ENCODE measurements at places on chromosomes 3 and 15.

GRCh38 chr15:83283813-83284558 lies 478 bp downstream of the BNC1 start:
- DNase-seq, result no peak

DNA sequence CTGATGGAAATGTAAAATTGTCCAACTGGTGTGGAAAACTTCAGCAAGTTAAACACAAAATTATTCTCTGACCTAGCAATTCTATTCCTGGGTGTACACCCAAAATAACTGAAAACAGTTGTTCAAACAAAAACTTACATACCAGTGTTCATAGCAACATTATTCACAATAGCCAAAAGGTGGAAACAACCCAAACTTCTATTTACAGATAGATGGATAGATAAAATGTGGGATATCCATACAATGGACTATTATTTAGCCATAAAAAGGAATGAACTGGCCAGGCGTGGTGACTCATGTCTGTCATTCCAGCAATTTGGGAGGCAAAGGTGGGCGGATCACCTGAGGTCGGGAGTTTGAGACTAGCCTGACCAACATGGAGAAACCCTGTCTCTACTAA lies 6.9 kb upstream of the VWA5B2 start:
- DNase-seq, result no peak

DNA sequence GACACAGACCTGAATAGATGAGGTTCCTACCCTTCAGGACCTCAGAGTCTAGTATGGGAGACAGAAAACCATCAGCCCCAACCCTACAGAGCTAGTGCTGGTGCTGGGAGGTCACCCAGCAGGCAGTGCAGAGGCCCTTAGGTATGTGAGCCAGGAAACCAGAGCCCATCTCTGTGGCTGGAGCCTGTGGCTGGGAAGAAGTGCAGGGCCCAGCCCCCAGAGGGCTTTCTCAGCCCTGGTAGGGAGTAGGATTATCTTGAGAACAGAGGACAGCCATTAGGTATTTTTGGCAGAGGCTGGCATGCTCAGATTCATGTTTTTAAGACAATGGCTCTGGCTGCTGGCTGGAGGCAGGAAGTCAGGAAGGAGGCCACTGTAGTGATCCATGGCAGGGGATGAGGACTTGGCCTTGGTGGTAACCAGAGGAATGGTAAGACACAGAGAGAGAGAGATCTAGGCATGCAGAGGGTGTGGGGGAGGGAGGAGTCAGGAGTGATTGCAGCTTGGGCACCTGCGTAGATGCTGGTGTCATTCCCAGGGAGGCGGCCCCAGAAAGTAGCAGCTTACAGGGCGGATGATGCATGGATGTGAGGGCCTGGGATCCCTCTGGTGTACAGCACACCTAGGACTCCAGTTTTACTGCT lies 220.9 kb upstream of the EIF1B start:
- no peak for DNase-seq

DNA sequence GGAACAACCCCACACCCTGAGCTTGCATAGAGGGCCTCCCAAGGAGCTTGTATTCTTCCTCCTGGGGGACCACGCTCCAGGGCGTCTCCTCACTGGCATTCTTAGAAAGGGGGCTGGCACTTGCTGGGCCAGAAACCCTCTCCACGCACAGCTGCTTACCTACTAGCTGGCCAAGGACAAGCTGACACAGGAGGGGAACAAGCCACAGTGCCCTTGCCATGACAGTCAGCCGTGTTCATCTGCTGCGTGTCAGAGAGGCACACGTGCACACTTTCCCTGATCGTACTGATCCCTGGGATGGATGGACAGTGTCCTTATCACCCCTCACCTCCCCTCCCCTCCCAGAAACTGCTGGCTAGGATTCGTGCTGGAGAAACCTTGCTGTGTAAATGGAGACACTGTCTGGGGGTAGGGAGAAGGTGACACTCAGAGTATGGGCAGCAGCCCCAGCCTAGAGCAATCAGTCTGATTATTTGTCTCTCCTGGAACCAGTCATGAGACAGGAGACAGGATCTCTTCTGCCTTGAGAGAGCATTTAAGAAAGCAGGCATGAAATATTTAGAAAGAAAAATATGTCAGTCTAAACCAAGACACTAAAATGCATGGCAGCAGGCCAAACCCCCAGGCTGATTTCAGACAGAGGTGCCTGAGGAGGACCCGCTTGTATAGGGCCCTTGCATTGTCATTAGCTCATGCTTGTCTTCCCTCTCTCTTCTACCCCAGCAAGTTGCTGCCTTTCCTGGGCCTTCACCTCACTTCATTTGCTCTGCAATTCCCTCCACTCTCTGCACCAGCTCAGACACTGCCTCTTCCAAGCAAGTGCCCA lies 311.8 kb upstream of the TRIM42 start:
- DNase-seq, result no peak

DNA sequence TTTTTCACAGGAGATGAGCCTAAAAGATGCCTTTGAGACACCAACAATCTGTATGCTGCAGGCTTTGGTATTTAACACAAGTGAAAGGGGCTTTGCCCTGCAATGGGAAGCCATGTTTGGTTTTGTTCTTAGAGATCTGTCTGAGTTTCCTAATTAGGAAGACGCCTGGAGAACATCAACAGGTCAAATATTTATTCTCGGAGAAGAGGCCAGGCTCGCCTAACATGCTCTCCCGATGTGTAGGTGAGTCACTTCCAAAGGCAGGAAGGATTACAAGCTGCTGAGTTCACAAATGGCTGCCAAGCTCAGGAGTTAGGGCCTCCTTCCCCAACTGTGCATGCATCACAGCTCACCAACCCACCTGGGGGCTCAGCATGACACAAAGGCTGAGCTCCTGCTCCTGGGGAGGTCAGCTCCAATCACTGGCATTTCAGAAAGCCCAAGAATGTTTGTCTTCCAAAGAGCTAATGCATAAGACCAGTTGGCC lies 119.5 kb upstream of the PRICKLE2 start:
- DNase-seq, result no peak

DNA sequence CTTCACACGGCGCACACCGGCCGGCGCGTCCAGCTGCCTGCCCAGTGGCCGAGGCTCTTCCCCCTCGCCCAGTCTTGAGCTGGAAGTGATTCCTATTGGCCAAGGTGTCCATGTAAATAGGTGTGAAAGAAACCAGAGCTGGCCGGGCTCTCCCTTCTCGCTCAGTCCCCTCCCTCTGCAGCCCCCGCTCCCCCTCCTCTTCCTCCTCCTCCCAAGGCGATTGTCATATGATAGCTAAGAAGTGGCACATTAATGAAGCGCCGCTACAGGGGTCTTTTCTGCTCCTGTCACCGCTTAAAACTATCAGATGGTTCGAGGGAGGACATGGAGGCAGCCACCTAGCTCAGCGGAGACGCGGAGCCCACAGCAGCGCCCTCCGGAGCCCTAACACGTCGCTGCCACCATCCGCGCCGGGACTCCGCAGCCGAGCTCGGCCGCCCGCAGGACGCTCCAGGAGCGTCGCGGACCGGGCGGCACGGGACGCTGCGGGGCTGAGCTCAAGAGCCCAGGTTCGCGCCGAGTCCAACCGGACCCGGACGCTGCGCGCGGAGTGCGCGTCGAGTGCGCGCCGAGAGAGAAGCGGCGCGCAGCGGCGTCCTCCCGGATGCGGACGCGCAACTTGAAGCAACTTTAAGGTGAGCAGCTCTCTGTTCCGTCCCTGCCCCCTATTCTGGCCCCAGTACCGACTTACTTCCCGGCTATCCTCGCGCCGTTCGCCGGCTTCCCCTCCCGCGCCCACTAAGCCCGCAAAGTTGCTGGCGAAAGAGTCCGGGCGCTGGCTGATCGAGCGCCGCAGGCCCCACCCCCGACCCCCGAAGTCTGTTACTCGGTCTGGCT lies at the start of gene FOXB1:
FOXB1 (plus strand) TSS at position 303 of the 837 bp plus-strand sequence. CDS start 653 bp downstream, outside the sequence.
- DNase-seq, result no peak

- no peak for DNase-seq
Observed at GRCh38 chr15:85745525-85746150, 49.1 kb downstream of the KLHL25 start.

GRCh38 chr3:49642708-49643145 lies 31.4 kb upstream of the APEH start:
- DNase-seq, result no peak

DNA sequence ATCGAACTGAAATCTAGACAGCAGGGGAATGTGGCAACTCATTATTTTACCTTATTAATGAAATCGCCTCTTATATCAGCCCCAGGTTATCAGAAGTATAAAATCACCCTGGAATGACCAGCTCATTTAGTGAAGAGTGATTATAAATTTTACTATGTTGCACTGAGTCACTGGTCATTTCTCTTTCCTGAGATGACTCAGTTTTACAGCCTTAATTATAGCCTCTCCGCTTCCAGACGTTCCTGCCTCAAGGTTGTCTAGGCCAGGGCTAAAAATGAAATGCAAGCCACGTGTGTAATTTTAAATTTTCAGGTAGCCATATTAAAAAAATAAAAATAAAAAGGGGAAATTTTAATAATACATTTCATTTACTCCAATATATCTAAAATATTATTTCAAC lies 33.3 kb downstream of the DET1 start:
- DNase-seq, result no peak

DNA sequence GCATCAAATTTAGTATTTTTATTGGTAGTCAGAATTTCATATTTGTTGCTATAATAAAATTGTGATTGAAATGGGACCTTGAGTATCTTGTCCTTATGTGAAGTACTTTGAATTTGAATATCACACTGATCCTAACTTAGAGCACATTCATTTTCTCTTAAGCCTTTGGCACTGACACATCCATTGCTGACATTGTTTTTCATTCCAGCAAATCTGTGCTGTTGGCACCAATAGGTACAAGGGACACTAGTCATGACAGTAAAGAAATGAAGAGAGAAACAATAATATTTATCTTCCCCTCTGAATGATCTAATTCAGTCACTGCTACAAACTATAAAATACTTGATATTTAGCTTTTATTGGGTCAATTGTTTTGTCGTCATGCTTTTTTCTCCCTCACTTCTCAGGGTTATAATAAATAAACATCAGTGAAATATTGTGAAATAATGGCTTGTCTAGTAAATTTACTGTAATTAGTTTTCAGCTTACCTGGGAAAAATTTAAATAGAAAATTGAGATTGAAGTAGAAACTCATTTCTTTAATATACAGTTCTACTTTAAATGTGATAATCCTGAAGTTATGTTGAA lies 166.8 kb upstream of the MLF1 start:
- no peak for DNase-seq

DNA sequence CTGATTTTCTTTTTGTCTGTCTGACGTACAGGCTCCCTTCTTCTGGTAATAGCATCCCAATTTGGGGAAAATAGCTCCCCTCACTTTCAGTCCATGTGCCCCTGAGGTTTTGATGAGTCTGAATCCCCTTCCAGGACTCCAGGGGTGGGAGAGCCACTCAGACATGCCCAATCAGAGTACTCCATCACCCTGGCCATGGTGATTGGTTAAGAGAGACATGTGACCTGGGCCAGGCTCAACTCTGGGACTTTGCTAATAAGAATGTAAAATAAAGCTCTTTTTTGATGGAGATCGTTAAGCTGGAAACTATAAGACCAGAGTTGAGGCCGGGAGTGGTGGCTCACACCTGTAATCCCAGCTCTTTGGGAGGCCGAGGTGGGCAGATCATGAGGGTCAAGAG lies 9.2 kb upstream of the MEF2A start:
- no peak for DNase-seq

- DNase-seq, result no peak
Observed at GRCh38 chr3:180277041-180277440, 240.3 kb upstream of the PEX5L start.

DNA sequence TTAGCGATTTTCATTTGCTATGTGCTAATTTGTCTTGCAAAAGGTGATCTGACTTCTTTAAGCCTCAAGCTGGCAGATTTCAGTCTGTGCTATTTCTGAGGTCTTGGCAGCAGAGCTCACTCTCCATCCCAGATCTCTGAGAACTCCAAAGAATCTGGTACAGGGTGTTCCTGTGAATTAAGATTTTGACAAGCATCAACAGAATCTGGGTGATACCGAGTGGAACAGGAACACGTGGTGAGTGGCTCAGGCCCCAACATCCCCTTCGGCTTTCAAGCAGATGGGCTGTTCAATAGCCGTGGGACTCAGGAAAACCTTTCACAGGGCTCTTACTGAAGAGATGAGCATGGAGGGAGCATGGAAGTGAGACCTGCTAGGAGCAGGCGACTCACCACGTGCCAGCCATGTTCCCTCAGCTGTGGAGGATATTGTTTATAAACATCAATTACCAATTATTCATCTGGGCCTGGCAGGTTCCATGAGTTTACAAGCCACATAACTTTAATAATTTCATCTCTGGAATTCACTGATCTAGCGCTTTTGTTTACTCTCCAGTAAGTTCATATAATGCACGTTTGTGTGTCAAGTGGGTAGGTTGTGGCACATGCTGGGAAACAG lies 103.4 kb upstream of the SELENOK start:
- DNase-seq, result no peak

GRCh38 chr3:194001-194400 lies 2.6 kb upstream of the CHL1 start:
- DNase-seq, result no peak

DNA sequence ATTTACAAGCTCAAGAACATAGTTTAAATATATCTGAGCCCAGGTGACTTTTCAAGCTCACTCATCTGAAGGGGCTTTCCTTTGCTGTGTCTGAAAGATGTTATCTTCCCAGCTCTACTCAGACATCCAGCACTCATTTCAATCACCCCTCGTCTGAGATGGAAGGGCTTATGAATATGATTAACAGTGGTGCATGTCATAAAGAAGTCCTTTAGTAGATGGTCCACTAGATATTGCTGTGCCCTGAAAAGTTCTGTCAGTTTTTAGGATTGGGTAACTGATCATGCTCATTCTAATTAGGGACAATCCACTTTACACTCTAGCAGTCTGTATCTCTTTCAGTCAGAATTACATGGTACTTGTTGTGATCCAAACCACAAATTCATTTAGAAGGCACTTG lies 28.3 kb downstream of the RETNLB start:
- DNase-seq, result no peak

DNA sequence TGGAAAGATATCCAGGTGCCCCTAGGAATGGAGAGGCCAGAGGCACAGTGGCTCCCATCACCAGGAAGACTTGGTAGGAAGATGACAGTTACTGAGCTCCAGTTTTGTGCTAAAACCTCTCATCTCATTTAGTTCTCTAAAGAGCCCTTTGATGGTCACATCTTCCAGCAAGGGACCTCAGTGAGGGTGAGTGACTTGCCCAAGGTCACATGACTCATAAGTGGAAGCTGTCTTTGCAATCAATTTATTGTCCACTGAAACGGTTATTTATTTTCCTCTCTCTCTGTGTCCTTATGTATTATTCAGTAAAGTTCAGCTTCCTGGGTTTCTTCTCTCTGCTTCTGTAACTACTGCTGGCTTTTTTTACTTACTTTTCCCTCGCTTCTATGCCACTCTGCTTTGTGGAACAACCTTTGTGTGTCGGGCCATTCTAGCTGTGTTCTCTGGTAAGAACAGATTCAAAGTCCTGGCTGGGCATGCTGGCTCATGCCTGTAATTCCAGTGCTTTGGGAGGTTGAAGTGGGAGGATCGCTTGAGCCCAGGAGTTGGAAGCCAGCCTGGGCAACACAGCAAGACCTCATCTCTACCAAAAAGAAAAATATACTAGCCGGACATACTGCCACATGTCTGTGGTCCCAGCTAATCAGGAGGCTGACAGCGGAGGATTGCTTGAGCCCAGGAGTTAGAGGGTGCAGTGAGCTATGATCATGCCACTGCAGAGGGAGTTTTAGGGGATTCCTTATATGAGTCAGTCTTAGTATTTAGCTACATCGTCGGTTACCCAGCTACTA lies 55.9 kb downstream of the PDIA5 start:
- DNase-seq, result no peak

Data from NAMALWA (cell line).